ENCODE measurements at places on chromosomes 5 and 9. TPM values are rescaled to one million over a fixed set of nuclear protein-coding genes. Genes with fewer than 3 reads are reported as not detected.

ARHGEF37 gene
- 4.1 TPM for total RNA-seq

CA9 gene
- total RNA-seq: 2.2 TPM

PAEP gene
- 0.71 TPM for total RNA-seq

COL27A1 gene
- 19.8 TPM for total RNA-seq

NTRK2 gene
- total RNA-seq: 10.8 TPM

NR4A3 gene
- 62.1 TPM for total RNA-seq

UGT3A1 gene
- total RNA-seq: not detected
